Psoas muscle (tissue), 8 donors: ENCODE measurements at places on chromosomes 12 and 14. TPM values are rescaled to one million over a fixed set of nuclear protein-coding genes. Genes with fewer than 3 reads are reported as not detected.

GRCh38 chr14:71714225-71714624 is 218.0 kb upstream of the RGS6 start:
- H3K27ac ChIP-seq = no peak overlapping the region
- H3K4me1 ChIP-seq = no peaks in the 10 kb centered on the region
- H3K4me3 ChIP-seq = no peak overlapping the region
- no peaks in the 10 kb centered on the region for H3K27me3 ChIP-seq
- H3K36me3 ChIP-seq = peaks cover 2% of the 10 kb centered on the region

KRT86 gene
- not detected for total RNA-seq

- DNase-seq = no peak
- no peaks in the 10 kb centered on the region for H3K36me3 ChIP-seq
Observed at GRCh38 chr12:26379777-26380467, 184.5 kb downstream of the SSPN start.

GRCh38 chr12:119204131-119204530 is 25.4 kb downstream of the HSPB8 start:
- peak overlapping the region; percentile 65 for H3K27ac ChIP-seq
- no peak for DNase-seq
- H3K4me3 ChIP-seq = no peak overlapping the region
- no peaks in the 10 kb centered on the region for H3K36me3 ChIP-seq
- no peaks in the 10 kb centered on the region for H3K27me3 ChIP-seq

OR6C2 gene
- not detected for total RNA-seq

- H3K4me1 ChIP-seq = no peaks in the 10 kb centered on the region
- H3K4me3 ChIP-seq = no peak overlapping the region
- H3K36me3 ChIP-seq = no peaks in the 10 kb centered on the region
- H3K27ac ChIP-seq = no peak overlapping the region
- H3K27me3 ChIP-seq = no peaks in the 10 kb centered on the region
- DNase-seq = no peak
Observed at GRCh38 chr14:63245893-63246292, 41.6 kb downstream of the RHOJ start.

FOS gene
- 71.1 TPM for total RNA-seq

GRCh38 chr12:93000026-93000425 is 70.9 kb upstream of the EEA1 start:
- no peak overlapping the region for H3K4me3 ChIP-seq
- peaks cover 12% of the 10 kb centered on the region for H3K4me1 ChIP-seq
- H3K27me3 ChIP-seq = no peaks in the 10 kb centered on the region
- no peak for DNase-seq
- no peaks in the 10 kb centered on the region for H3K36me3 ChIP-seq

TROAP gene
- total RNA-seq = 0.48 TPM

- no peak overlapping the region for H3K4me3 ChIP-seq
- H3K27me3 ChIP-seq = no peaks in the 10 kb centered on the region
- no peaks in the 10 kb centered on the region for H3K4me1 ChIP-seq
- no peak overlapping the region for H3K27ac ChIP-seq
- no peaks in the 10 kb centered on the region for H3K36me3 ChIP-seq
Observed at GRCh38 chr14:94029265-94029664, 3.1 kb downstream of the OTUB2 start.

ACIN1 gene
- total RNA-seq = 75.3 TPM

- peak; percentile 53 for DNase-seq
- H3K4me3 ChIP-seq = no peak overlapping the region
- peak overlapping the region; percentile 88 for H3K27ac ChIP-seq
- peaks cover 47% of the 10 kb centered on the region for H3K4me1 ChIP-seq
- H3K27me3 ChIP-seq = no peaks in the 10 kb centered on the region
Observed at GRCh38 chr12:48160807-48161206, 3.5 kb upstream of the ASB8 start.

SYT10 gene
- not detected for total RNA-seq

DNA sequence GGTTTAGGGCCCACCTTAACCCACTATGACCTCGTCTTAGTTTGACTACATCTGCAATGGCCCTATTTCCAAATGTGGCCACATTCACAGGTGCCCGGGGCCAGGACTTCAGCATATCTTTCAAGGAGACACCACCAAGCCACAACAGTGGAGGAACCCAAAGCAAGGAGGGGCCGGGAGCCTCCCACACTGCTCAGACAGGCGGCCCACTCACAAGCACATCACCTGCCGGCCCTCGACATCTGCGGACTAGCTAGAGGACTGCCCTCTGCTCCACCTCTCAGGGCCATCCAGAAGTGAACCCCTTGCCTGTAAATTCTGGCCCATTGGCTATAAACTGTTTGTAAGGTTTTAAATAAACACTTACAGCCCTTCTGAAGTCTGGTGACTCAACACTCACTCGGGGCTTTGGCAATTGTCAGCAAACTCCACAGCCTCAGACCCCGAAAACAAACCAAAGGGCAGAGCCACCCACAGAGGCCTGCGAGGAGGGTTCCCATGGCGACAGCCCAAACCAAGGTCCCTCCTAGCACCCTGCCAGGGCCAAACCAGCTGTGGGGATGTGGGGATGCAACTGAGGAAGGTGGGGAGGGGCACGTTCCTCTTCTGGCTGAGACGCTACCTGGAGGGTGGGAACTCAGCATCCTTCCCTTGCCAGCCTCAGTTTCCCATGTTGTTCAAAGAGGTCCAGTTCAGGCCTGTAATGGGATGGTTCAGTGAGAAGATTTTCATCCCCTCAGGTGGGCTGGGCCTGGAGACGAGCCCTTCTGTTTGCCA is 95.8 kb downstream of the DICER1 start:
- no peak for DNase-seq
- H3K36me3 ChIP-seq = no peaks in the 10 kb centered on the region
- no peak overlapping the region for H3K27ac ChIP-seq
- H3K27me3 ChIP-seq = no peaks in the 10 kb centered on the region
- no peak overlapping the region for H3K4me3 ChIP-seq
- H3K4me1 ChIP-seq = no peaks in the 10 kb centered on the region

GRCh38 chr14:87397499-87397898 is 595.5 kb downstream of the GALC start:
- no peaks in the 10 kb centered on the region for H3K27me3 ChIP-seq
- no peak overlapping the region for H3K4me3 ChIP-seq
- H3K4me1 ChIP-seq = no peaks in the 10 kb centered on the region
- H3K27ac ChIP-seq = no peak overlapping the region
- no peaks in the 10 kb centered on the region for H3K36me3 ChIP-seq

DNA sequence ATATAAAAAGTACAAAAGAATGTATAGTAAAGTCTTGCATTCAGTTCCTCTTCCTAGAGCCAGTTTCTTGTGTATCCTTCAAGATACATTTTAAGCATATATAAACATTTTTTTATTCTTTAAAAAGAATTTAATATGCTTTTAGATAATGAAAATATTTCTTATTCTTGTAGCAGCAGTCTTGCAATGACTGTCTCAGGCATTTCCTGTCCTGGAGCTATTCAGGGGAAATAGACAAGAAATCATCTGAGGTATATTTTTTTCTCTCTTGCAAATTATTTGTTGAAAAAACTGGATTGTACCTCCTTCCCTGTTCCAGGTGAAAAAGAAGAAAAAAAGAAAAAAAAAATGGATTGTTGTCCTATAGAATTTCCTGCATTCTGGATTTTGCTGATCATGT is 17.0 kb upstream of the ERBB3 start:
- no peak for DNase-seq
- H3K27me3 ChIP-seq = no peaks in the 10 kb centered on the region
- no peak overlapping the region for H3K4me3 ChIP-seq
- H3K36me3 ChIP-seq = no peaks in the 10 kb centered on the region
- H3K27ac ChIP-seq = no peak overlapping the region

P2RX2 gene
- total RNA-seq = not detected

GALNT9 gene
- total RNA-seq = not detected

- no peaks in the 10 kb centered on the region for H3K36me3 ChIP-seq
- no peaks in the 10 kb centered on the region for H3K27me3 ChIP-seq
- no peak overlapping the region for H3K27ac ChIP-seq
- no peak overlapping the region for H3K4me3 ChIP-seq
- DNase-seq = no peak
- no peaks in the 10 kb centered on the region for H3K4me1 ChIP-seq
Observed at GRCh38 chr14:38197001-38197783, 10.5 kb upstream of the SSTR1 start.

DNA sequence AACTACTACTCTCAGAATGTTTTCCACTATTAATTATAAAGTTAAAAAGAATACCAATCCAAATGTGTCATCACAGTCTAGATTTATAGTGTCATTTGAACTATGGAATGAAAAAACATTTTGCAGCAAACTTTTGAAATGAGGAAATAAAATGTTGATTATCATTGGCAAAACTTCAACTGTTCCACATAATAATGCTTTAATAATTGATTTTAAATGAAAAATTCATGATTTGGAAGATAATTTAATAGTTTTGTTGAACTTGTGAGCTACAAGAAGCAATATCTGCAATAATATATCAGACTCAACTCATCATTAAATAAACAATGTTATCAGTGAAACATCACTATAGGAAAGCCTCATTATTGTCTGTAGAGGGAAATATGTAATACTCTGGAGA is 48.2 kb upstream of the DCN start:
- H3K4me3 ChIP-seq = no peak overlapping the region
- no peaks in the 10 kb centered on the region for H3K27me3 ChIP-seq
- no peaks in the 10 kb centered on the region for H3K36me3 ChIP-seq
- H3K27ac ChIP-seq = no peak overlapping the region

MANSC4 gene
- not detected for total RNA-seq

GIT2 gene
- total RNA-seq = 29.7 TPM

GRCh38 chr12:132467511-132467910 is 22.4 kb upstream of the FBRSL1 start:
- no peak overlapping the region for H3K4me3 ChIP-seq
- no peak for DNase-seq
- H3K36me3 ChIP-seq = no peaks in the 10 kb centered on the region

GRCh38 chr14:55587847-55588246 is 7.8 kb downstream of the KTN1 start:
- peaks cover 96% of the 10 kb centered on the region for H3K4me1 ChIP-seq
- peak overlapping the region; percentile 19 for H3K4me3 ChIP-seq

DNA sequence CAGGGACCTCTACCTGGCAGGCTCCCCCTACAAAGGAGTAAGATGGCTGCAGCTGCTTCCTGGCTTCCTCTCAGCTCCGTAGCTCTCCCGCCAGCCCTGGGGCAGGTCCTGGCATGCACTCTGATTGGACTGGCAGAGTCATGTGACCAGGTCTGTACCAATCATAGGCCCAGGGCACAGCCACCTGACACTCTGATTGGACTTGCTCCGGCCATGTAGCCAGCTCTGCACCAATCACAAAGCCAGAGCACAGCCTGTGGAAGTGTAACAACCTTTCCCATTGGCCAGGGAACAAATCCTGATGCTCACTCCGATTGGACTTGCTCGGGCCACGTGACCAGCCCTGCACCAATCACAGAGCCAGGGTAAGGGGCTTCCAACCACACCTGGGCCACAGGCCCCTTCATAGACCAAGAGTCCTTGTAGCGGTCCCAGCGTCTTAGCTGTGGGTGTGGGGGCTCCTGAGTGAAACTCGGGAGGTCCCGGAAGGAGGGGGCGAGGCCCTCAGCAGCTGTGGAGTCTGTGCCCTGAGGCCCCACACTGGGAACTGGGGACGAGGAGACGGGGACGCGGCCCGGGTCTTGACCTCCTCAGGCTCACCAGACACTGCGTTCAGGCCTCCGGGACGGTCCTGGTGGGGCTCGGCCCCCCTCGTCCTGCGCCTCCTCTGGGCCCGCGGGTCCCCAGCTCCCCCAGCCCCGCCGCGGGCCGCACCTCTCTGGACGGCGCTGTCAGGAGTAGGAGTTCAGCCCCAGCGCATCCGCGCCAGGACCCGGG is 210.6 kb downstream of the ADGRD1 start:
- no peak overlapping the region for H3K27ac ChIP-seq
- no peak overlapping the region for H3K4me3 ChIP-seq
- peaks cover 22% of the 10 kb centered on the region for H3K27me3 ChIP-seq
- no peaks in the 10 kb centered on the region for H3K4me1 ChIP-seq
- H3K36me3 ChIP-seq = no peaks in the 10 kb centered on the region

GRCh38 chr12:57726151-57726883 is 12.2 kb downstream of the AGAP2 start:
- peaks cover 6% of the 10 kb centered on the region for H3K4me1 ChIP-seq
- H3K27ac ChIP-seq = peak overlapping the region; percentile 53
- no peaks in the 10 kb centered on the region for H3K36me3 ChIP-seq
- H3K4me3 ChIP-seq = peak overlapping the region; percentile 65
- DNase-seq = peak; percentile 81
- no peaks in the 10 kb centered on the region for H3K27me3 ChIP-seq

RASSF8 gene
- total RNA-seq = 80.3 TPM

SRGAP1 gene
- 2.7 TPM for total RNA-seq
